HFFc6 (cell line): ENCODE measurements at places on chromosomes 1 and 21.

GRCh38 chr1:41614818-41615217, 130.3 kb upstream of the EDN2 start:
- no peak for DNase-seq

DNA sequence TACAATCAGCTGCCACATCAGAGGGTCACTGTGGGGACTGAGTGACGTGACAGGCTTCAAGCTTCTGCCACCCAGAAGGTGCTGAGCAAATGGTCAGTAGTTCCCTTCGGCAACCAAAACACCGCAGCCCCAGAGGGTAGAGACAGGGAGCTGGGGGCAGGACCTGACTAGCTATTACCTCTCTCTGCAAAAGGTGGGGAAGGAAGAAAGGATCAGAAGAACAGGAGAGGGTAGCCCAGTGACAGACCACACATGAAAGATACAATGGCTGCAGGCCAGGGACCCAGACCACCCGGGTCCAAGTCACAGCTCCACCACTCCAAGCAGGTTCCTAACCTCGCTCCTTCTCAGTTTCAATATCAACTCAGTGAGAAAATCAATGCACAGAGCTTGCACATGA, 377.1 kb downstream of the NPHP4 start:
- no peak for DNase-seq

DNA sequence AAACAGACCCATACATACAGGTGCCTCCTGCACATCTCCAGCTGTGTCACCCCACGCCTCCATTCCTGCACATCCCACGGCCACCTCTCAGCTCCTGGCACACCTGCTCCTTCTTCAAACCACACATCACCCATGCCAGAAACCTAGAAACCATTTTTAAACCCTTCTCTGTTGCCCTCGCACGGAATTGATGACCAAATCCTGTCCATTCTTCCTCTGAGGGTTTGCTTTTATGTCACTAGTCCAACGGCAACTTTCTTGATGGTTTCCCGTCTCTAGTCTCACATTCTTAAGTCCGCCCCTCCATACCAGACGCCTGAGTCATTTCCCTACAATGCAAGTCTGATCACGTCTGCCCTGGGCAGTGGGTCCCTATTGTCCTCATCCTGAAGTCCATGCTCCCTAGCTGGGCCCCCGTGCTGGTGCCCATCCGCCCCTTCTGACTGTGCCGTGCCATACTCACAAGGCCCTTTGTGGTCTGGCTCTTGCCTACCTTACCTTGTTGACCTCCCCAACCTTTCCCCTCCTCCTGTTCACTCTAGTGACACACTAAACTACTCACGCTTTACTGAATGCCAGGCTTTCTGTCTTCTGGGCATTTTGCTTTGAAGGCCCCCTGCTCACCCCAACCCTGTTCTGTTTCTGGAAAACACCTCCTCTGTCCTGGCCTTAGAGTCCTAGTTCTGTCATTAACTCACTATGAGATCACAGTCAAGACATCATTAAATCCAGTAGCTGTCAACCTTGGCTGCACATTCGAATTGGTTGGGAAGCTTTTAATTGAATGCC, 17.6 kb downstream of the SLC2A1 start:
- DNase-seq, result peak; percentile 95

- DNase-seq, result no peak
Observed at GRCh38 chr1:27430903-27431600, 38.6 kb downstream of the GPR3 start.

DNA sequence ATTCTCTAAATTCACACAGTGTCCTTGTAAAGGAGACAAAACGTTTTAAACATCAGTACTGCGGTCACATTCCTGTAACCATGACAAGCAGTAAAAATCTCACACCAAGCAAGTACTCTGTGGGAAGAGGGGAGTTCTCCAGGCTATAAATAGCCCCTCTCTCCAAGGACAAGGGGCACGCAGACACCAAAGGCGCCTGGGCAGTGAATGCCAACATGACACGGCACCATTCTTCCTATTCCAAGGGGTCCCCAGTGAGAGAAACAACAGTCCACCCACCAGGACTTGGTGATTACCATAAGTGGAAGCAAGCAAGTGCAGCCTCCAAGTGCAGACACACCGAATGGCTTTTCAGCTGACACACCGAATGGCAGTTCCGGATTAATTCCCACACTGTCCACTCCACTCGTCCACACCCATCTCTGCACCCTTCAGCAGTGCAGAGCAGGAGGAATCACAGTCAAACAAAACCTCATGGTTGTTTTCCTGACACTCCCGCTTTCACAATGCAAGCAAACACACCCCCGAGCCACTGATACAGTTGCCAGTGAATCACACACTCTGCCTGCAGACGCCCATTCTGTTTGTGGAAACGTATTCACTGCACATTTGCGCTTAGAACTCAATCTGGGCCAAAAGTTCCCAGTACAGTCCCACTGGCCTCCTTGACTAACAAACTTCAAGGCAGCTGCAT, 1.8 kb downstream of the PTTG1IP start:
- DNase-seq, result peak; percentile 78

GRCh38 chr1:30286241-30286987, 437.0 kb downstream of the MATN1 start:
- DNase-seq, result no peak

- DNase-seq, result peak; percentile 21
Observed at GRCh38 chr1:64539781-64540218, 69.9 kb downstream of the CACHD1 start.

GRCh38 chr1:180482425-180483275, 19.7 kb downstream of the ACBD6 start:
- DNase-seq, result peak; percentile 56

- no peak for DNase-seq
Observed at GRCh38 chr1:153934746-153935145, 11.8 kb downstream of the DENND4B start.

- DNase-seq, result no peak
Observed at GRCh38 chr1:116986421-116987255, 14.9 kb upstream of the CD101 start.

GRCh38 chr1:111509997-111510375, 6.6 kb upstream of the ADORA3 start:
- no peak for DNase-seq

- no peak for DNase-seq
Observed at GRCh38 chr1:60842304-60842703, 240.1 kb upstream of the NFIA start.

GRCh38 chr1:172588296-172589291, 55.6 kb downstream of the SUCO start:
- DNase-seq, result peak; percentile 86

DNA sequence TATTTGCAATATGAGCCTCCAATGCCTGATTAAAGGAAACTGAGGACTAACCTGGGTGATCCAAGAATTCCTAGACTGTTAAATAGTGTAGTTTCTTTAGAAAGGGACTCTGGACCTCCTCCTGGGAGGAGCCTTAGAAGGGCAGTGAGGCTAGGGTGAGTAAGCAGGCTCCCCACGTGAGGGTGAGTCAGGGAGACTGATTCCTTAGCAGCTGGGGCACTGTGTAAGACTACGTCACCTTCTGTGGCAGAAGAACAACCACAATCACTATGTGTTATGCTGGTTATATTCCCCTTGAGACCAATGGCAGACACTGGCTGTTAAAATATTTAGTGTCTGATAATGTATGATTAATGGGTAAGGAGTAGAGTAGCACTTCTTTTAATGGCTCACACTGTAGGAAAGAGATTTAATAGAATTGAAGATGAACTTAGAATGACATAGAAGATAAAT, 53.3 kb upstream of the SYT14 start:
- peak; percentile 97 for DNase-seq

DNA sequence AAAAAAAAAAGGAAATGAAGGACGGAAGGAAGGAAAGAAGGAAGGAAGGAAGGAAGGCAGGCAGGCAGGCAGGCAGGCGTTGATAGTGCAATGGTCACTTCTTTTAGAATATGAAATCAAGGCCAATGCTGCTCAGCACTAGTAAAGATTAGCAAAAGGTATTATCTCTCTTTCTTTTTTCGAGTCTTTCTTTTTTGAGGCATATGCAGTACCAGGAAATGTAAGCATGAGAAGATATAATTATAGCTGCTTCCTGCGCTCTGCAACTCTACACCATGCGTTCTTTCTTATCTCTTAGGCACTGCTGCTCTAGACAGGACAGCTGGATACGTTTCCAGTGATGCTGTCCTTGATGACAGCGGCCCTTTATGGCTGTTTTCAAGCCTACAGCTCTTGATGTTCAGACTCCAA, 1512.5 kb upstream of the B3GALT2 start:
- DNase-seq, result no peak

DNA sequence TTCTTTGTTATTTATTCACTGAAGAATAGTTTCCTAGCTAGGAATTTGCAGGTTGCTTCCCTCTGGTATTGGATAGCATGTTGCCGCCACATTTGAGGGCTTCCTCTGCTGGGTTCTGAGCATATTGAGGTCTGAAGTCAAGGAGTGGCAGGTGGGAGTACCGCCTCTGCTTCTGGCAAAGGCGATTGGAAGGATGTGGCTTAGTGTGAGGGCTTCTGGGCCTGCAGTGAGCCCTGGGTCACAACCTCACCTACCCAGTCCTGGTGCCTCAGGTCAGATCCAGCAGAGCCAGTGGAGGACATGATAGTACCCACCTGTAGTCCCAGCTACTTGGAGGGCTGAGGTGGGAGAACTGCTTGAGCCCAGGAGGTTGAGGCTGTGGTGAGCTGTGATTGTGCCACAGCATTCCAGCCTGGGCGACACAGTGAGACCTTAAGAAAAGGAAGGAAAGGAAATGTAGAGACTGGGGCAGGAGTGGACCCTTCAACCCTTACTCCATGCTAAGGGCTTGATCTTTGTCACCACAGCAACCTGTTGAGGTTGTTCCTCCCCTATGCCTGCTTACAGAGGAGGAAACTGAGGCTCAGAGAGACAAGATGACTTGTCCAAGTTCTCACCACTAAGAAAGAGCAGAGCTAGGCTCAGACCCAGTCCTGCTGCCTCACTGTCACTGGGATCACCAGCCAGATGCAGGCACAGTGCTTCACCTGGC, 22.8 kb downstream of the A3GALT2 start:
- DNase-seq, result no peak

DNA sequence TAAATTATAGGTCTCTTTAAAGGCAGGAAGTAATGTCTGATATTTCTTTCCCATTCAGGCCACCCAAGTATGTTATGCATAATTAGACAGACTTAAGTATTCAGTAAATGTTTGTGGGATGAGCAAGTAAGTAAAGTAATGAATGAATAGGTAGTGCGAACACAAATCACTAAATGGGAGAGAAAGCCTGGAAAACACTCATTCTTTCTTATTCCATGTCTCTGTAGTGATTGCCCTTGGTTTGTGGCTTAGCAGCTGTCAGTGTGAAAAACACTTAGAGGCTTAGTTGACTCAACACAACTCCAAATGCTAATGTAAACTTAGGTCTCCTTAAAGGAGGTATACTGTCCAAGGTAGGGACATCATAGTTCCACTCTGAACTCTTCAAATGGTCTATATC, 182.5 kb downstream of the ZC3H11B start:
- DNase-seq, result no peak

DNA sequence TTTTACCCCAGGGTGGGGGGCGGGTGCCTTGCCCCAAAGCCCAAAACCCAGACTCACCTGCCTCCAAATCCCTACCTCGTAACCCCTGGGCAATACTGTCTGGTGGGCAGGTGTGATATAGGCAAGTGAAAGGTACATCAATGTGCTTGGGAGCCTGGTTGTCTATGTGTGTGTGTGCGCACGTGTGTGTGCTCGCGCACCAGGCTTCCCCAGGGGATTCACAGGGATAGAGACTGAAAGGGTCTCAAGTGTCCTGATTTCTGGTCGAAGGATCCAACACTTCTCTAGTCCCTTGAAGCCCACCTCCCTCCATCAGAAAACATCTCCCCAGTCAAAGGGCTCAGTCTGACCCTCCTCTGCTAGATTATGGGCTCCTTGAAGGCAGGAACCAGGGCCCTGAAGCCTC, 28.9 kb upstream of the EPB41 start:
- no peak for DNase-seq

DNA sequence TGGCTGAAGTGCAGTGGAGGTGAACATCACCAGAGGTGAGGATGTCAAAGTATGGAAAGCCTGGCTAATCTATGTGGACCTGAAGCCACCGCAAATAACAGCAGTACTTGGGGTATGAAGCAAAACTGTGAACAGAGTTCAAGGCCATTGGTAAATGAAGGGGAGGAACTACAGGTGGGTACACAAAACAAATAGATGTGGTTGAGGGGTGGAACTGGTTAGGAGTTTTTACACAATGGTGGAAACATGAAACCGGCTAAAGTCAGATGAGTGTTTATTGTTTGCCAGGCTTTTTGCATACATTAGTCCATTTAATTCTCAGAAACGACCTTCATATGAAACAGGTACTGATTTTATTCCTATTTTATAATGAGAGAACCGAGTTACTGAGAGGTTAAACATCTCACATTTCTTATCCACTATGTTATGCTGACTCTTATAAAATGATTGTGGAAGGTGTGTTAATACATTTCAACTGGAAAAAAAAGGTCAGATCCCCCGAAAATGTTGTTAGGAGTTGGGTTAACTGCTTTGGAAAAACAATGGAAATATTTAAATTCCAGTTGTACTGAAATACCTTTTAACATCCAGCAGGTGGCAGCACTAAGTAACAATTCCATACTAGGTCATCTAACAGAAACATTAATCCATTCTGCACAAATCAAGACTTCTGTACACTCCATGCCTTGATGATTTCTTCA, 44.3 kb upstream of the GTF2B start:
- peak; percentile 29 for DNase-seq

DNA sequence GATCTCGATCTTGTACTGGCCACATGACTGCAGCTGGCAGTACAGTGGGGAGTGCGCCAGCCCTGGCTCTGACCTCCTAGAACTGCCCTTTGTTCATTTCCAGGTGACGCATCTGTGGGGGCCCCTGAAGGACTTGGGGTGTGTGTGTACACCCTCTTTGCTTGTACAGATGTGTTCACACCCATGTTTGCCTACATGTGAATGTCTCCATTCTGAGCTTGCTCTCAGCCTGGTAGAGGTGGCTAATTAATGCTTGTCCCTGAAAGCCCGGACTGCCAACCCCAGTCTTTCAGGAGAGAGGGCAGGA, 19.8 kb downstream of the TNFRSF1B start:
- no peak for DNase-seq

GRCh38 chr1:24315391-24315790, 3.8 kb upstream of the GRHL3 start:
- DNase-seq, result no peak

GRCh38 chr1:217134857-217135568, 411.8 kb upstream of the ESRRG start:
- no peak for DNase-seq

GRCh38 chr1:172533513-172534151, 682 bp downstream of the SUCO start:
- no peak for DNase-seq

- DNase-seq, result no peak
Observed at GRCh38 chr1:43930949-43931275, 2.7 kb upstream of the ARTN start.
